SW 1271 (cell line): ENCODE measurements at places on chromosomes 16 and 17.

DNA sequence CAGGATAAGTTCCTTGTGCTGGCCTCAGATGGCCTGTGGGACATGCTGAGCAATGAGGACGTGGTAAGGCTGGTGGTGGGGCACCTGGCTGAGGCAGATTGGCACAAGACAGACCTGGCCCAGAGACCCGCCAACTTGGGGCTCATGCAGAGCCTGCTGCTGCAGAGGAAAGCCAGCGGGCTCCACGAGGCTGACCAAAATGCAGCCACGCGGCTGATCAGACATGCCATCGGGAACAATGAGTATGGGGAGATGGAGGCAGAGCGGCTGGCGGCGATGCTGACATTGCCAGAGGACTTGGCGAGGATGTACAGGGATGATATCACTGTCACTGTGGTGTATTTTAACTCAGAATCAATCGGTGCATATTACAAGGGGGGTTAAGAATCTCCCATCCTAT lies 5.2 kb downstream of the PDP2 start:
- no peak for DNase-seq

- no peak for DNase-seq
Measured at GRCh38 chr17:66647391-66647983, 187.4 kb upstream of the CACNG5 start.

DNA sequence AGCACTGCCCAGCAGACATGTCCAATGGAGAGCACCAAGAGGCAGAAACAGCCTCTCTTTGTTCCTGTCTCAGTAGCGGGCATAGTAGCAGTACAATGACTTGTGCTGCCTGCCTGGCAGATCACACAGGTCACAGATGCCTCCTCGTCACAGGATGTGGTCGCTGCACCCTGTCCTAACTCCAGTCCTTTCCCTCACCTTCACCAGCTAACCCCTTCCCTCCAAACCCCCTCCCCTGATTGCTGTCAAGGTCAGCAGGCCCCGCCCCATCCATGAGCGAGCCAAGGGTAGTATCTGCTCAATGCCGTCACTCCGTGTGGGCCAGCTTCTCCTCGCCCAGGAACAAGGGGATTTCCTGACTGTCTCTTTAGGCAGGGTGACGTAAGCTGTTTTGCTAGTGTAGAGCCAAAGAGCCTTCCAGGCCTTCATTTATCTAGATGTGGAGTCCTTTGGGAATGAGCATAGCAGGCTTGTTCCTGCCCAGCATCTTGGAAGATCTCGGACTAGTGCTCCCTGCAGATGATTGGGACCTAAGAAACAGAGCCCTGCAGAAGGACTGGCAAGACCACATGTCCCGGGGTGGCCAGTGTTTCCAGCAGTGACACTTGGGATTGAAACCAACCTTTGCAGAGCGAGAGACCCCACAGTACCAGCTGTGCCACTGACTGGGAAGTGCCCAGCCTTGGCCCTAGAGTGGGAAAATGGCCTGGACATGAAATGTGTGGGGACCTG lies 75.9 kb upstream of the TNRC6C start:
- DNase-seq: no peak

GRCh38 chr16:27401768-27402568 lies at the start of gene IL21R:
Gene IL21R, plus strand, starts transcription at chr16:27402174. Its CDS starts 27,898 bp downstream, at chr16:27430072.
- no peak for DNase-seq

DNA sequence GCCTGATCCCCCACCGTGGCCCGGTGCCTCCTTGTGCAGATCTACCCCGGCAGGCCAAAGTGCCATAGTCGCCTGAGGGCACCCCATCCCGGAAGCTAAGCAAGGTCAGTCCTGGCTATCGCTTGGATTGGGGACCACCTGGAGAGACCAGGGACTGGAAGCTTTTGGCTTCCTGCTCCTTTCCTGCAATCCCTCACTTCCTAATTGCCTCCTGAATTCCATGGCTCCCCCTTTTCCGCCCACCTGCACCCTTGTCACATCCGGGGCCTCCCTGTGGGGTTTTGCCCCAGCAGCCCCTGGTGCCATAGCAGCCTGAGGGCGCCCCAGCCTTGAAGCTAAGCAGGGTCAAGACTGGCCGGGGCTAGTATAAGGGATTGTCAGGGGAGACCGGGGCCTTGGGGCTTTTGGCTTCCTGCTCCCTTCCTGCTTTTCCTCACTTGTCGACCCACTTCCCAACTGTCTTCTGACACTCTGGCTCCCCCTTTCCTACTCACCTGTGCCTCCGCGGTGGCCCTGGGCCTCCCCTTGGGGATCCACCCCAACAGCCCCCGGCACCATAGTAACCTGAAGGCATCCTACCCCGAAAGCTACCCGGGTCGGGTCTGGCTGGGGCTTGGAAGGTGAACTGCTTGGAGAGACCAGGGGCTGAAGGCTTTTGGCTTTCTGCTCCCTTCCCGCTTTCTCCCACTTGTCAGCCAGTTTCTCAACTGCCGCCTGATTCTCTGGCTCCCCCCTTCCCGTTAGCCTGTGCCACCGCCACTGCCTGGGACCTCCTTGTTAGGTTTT lies 2293.6 kb downstream of the TP53TG3F start:
- no peak for DNase-seq

DNA sequence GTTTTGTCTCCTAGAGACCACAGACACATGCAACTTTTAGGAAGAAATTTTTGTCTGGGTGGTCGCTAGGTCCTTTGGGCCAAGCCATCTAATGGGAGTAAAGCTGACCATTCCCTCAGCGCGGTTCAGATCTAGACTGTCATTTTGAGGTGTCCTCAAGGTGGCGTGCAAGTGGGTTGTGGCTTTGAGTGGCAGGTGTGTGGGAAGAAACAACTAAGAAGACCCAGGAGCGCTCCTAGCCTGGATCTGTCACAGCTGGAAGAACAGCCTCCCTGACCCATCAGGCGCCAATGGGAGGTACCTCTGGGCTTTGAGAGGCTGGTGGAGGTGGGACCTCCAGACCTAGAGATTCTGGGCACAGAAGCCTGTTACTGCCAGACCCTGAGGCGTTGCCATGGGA lies 645.1 kb downstream of the KCNJ18 start:
- DNase-seq: no peak

GRCh38 chr17:58498177-58498828 lies 10.1 kb upstream of the HSF5 start:
- no peak for DNase-seq

- DNase-seq: no peak
Measured at GRCh38 chr17:17364338-17364667, 61.1 kb downstream of the NT5M start.

DNA sequence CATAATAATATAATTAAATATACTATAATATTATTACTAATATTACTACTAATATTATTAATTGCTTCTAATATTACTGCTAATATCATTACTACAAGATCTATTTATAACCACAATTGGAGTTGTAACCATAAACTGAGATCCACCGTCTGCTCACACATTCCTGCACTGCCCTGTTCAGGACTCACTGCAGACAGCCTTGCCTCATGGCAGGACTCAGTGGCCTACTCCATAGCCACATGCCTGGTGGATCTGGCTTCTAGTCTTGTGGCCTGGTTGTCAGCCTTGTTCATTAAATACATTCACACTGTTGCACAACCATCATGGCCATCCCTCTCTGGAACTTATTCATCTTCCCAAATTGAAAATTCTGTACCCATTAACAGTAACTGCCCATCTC lies 48.0 kb downstream of the SRL start:
- DNase-seq: no peak
